ENCODE measurements at places on chromosomes 16 and 17.

DNA sequence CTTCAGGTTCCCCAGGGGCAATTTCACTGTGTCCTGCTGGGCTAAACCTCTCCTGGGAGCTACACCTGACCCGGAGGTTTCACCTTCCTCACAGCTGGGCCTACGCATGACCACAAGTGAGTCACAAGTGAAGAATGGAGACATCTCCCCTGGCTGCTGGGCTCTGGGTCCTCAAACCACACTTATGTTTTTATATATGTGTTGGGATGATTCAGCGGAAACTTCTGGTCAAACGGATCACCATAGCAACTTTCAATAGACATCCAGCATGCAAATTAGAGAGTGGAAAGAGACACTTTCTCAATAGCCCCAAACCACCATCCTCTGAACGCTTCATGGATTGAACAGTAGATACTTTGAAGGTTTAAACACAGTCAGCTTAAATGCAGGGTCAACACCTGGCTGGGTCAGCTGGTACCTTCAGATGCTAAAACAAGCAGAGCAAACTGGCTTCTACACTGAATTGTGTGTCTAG is 28.0 kb upstream of the MAF start:
- DNase-seq, result peak; percentile 95

DNA sequence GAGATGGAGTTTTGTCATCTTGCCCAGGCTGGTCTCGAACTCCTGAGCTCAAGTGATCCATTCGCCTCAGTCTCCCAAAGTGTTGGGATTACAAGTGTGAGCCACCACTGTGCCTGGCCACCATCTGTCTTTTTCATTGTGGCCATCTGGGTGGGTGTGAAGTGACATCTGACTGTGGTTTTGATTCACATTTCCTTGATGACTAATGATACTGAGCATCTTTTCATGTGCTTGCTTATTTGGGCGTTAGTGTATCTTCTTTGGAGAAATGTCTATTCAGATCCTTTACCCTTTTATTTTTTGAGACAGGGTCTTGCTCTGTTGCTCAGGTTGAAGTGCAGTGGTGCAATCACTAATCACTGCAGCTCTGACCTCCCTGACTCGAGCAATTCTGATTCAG is 53.9 kb upstream of the ERN1 start:
- no peak for DNase-seq

GRCh38 chr17:9071811-9072498 is 50.6 kb downstream of the NTN1 start:
- DNase-seq, result no peak

DNA sequence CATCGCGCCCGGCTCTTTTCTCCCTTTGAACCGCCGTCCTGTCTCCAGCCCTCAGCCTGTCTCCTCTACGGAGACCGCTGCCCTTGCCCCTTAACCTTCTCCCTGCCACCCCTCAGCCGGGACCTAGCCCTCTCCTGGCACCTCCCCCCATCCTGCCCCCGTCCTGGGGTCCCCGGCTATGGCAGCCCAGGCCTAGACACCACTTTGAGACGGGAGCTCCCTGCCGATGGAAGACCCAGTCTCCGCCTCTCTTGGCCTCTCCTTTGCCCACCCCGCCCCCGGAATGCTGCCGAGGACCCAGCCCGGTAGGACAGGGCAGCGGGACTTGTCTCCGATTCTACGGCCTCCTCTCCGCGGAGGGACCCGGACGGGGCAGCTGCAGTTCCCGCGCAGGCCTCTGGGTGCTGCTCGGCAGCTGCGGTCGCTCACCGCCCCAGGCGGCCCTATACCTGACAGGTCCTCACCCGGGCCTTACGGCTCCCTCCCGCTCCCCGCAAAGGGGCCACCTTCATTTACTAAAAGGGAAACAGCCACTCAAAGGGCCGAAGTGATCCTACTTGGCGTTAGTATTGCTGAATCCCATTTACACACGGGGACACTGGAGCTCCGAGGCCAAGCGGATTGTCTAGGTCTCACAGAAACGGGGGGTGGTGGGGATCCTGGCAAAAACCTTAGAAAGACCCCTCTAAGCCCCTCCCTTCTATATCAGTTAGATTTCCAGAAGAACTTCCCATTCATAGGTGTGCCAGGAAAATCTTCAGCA is 32.6 kb upstream of the TAC4 start:
- peak; percentile 56 for DNase-seq

- no peak for DNase-seq
Measured at GRCh38 chr16:58855291-58855863, 121.3 kb upstream of the GOT2 start.

- no peak for DNase-seq
Measured at GRCh38 chr17:66716236-66717026, 118.5 kb upstream of the CACNG5 start.

- DNase-seq, result no peak
Measured at GRCh38 chr17:69175262-69175624, 33.5 kb upstream of the ABCA6 start.

- no peak for DNase-seq
Measured at GRCh38 chr16:86137359-86137758, 238.4 kb downstream of the IRF8 start.

- no peak for DNase-seq
Measured at GRCh38 chr17:29866746-29867404, 63.2 kb downstream of the SSH2 start.

GRCh38 chr16:23847948-23848347 is 12.2 kb downstream of the PRKCB start:
- DNase-seq, result peak; percentile 20

DNA sequence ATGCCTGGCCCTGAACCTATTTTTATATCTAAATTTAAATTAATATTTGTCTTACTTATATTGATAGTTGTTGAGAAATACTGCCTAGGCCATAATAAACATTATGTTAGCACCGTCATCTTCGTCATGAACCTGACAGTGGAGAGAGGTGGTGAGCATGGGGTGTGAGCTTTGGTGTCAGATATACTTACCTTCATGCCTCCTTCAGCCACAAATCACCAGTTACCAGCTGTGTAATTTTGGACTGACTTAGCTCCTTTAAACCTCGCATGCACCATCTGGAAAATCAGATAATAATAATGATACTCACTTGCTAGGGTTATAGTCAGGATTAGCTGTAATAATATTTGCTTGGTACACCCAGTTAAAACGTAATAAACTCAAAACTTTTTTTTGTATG is 35.0 kb downstream of the SNX29 start:
- no peak for DNase-seq

- no peak for DNase-seq
Measured at GRCh38 chr17:51289696-51290111, 29.4 kb downstream of the UTP18 start.

DNA sequence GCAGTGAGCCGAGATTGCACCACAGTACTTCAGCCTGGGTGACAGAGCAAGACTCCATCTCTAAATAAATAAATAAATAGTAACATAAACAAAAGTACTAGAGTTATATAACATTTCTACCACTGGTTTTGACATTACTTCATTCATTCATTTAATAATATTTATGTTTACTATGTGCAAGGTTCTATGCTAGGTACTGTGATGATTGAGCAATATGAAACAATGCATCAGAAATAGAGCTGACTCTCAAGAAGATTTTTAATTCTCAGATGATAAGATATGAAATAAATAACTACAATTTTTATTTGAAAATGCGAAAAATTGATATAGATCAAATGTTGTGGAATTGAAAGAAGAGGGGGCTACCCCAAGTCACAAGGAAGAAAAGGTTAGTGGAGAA is 8.9 kb upstream of the MED13 start:
- no peak for DNase-seq

GRCh38 chr16:29720703-29721102 is 25.1 kb downstream of the C16orf54 start:
- DNase-seq, result no peak

- DNase-seq, result no peak
Measured at GRCh38 chr16:24217461-24217860, 38.7 kb upstream of the CACNG3 start.

DNA sequence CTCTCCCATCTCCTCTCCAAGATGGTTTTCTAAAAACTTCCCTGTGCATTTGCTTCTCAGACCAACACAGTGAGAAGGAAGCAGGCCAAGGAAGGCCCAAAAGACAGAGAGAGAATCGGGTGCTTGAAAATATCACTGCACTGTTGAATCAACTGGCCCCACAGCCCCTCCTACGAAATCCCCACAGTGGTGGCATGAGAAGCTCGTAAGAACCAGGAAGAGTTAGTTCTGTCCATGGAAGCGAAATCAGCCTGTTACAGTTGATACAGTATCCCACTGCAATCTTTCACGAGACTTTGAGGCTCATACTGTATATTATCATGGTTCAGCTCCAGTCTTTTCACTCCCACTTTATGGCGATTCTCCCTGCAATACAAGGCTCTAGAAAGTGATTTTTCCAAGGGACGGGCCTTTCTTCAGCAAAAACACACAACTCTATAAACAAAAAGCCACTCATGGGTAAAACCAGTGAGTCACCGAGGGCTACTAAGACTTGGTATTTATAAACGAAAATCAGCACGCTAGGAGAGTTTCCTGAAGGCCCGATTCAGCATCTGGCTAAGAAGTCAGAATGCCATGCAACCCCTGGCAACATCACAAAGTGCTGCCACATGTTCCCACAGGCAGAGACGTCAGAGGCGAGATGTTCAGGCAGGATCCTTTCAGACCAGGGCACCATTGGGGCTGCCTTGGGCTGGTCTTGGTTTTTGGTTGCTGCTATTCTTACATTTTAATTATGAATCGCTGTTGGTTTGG is 185.7 kb downstream of the IRX5 start:
- no peak for DNase-seq

- no peak for DNase-seq
Measured at GRCh38 chr17:42814633-42815399, 9.3 kb downstream of the BECN1 start.

- DNase-seq, result no peak
Measured at GRCh38 chr16:84282533-84282932, 12.1 kb upstream of the WFDC1 start.

- no peak for DNase-seq
Measured at GRCh38 chr17:80569924-80570323, 25.3 kb downstream of the RPTOR start.

All from T-helper 1 cell (primary cell).